ENCODE measurements at places on chromosomes 3 and 15.
A peak's percentile ranks its signal among the peaks of the same experiment; 100 is the strongest.

GRCh38 chr15:62360332-62361097 is 195.4 kb upstream of the C2CD4B start:
- peak; percentile 98 for DNase-seq

DNA sequence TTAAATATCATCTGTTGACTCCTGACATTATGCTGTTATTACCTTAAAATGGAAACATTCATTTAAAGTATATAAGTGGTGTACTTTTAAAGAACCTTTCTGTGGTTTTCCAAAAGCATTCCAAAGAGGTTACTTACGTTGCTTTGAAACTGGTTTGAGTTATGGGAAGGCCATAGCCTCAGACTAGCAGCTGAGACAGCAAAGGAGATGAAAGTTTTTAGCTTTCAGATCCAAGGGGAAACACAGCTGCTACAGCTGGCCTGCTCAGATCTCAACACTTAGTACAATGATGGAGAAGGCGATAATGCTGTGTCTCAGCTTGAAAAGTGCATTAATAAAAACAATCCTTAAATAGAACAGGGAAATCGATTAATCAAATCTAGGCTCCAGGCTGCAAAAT is 921.1 kb downstream of the ROBO1 start:
- no peak for DNase-seq

DNA sequence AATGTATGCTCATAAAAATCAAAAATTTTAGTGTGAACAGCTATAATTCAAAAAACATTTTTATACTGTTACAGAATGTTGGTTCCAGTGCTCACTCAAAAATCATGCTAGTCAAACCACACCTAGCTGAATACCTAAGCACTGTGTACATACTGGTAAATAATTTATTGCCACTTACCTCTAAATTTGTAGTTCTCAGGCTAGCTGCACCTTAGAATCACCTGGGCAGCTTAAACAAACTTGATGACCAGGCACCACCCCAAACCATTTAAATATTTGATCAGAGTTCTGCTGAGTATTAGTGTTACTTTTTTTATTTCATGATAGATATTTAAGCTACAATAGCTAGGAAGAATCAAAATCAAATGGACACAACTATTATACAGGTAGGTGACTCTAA is 32.3 kb upstream of the TMCO5A start:
- DNase-seq: no peak

- DNase-seq: no peak
These were observed 137.3 kb downstream of the GABRB3 start for GRCh38 chr15:26635614-26636013.

Measured in NCI-H524 (cell line).